T-cell (primary cell): ENCODE measurements at places on chromosomes 3 and 15.
A peak's percentile ranks its signal among the peaks of the same experiment; 100 is the strongest.

DNA sequence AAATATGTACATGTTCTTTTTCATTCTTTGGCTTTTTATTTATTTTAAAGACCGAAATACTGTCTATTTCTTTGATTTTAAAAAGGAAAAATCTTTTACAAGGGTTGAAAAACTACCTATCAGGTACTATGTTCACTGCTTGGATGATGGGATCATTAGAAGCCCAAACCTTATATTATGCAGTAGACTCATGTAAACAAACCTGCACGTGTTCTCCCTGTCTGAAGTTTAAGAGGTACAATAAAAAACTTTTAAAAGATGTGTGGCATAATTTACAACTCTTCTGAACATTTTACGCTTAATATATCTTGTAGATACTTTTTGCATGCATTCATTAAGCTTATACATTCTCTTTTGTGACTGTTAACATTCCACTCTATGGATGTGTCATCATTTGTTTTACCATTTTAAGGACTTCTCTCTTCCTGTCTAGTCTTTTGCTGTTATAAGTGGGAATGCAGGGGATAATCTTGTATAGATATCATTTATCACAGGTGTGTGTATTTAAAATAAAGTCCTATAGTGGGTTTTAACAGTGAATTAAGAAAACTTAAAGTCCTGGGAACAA lies 6.2 kb downstream of the MGA start:
- DNase-seq: no peak

- no peak for DNase-seq
Measured at GRCh38 chr3:50078622-50079021, 10.1 kb upstream of the RBM5 start.

DNA sequence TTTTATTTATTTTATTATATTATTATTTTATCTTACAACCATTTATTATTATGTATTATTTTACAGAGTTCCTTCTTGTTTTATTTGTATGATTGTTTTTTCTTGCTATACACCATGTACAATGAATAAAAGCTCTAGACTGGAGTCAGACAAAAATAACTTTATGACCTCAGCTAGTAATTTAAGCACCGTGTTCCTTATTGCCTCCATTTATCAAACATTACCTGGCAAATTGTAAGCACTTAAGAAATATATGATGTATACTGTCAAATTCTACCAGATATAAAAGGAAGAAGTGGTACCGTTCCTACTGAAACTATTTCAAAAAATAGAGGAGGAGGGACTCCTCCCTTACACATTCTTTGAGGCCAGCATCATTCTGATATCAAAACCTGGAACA lies 326.9 kb upstream of the NECTIN3 start:
- no peak for DNase-seq

- DNase-seq: no peak
Measured at GRCh38 chr3:70360979-70361760, 48.7 kb upstream of the MDFIC2 start.

- no peak for DNase-seq
Measured at GRCh38 chr3:152973575-152973974, 138.6 kb downstream of the P2RY1 start.

- DNase-seq: no peak
Measured at GRCh38 chr3:125142420-125142778, 70.1 kb downstream of the SLC12A8 start.

- DNase-seq: no peak
Measured at GRCh38 chr15:68420186-68420684, 11.7 kb downstream of the ITGA11 start.

GRCh38 chr15:96181873-96182301 lies 148.6 kb upstream of the NR2F2 start:
- no peak for DNase-seq

GRCh38 chr3:41681479-41681878 lies 280.4 kb downstream of the ULK4 start:
- DNase-seq: no peak

DNA sequence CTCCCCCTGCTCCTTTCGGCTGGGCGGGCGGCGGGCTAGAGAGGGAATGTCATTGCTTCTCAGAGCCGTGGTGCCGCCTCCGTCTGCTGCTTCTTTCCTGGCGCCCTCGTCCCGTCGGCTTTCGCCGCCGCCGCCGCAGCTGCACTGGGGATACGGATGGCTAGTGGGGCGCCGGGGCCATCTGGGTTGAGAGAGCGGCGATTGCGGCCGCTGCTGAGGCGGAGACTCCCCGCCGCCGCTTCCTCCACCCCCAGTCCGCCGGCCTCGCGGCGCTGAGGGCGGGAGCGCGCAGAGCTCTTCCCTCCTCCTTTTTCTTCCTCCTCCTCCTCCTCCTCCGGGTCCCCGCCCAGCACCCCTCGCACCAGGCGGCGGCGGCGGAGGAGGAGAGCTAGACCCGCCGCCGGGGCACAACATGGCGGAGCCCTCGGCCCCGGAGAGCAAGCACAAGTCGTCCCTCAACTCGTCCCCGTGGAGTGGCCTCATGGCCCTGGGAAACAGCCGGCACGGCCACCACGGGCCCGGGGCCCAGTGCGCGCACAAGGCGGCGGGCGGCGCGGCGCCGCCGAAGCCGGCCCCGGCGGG lies at the start of gene STT3B:
STT3B (plus strand) TSS at position 339 of the 582 bp plus-strand sequence; CDS start at position 413, 74 bp downstream.
- peak; percentile 78 for DNase-seq

GRCh38 chr3:185473290-185473815 lies 25.5 kb downstream of the TMEM41A start:
- no peak for DNase-seq

DNA sequence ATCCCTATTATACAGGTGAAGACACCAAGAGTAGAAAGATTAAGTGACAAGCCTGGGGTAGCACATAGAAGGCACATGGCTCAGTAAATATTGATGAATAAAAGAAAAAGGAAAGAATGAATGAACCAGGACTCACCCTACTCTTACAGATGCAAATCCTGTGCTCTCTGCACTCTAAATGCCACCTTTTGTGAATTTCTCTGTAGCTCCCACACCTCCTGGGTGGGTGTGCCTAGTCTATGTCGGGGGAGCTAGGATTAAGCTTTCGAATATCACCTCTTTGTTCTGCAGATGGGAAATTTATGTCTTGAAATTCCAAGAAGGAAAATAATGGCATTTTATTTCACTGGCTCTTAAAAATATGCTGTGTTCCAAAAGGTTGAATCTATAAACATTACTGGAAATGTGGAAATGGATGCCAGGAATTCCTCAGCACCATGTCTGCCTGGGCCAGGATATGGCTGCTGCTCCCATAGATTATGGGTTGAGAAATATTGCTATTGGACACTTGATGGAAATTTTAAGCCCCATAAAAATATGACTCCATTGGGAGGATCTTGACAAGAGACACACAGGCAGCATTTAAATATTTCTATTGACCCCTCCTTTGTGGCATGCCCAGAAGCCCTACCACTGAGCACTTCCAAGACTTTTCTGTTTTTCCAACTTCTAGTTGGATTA lies 43.3 kb downstream of the CCNB2 start:
- DNase-seq: no peak

DNA sequence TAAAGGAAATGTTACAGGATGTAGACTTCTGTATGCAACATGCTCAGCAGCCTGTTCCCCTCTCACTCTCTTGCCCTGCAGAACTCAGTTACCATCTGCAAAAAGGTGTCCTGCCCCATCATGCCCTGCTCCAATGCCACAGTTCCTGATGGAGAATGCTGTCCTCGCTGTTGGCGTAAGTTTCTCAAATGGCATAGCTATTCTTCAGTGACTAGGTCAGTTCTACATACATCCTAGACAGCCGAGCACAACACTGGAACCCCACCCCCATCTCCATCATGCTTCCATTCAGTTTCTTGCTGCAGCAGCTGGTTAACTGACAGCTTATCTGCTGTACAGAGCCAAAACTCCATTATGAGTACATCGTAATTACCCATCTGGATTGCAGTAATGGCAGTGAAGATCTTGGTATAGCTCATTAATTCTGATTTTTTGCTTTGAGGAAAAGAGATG lies 4.5 kb downstream of the THBS1 start:
- DNase-seq: no peak

GRCh38 chr15:38768970-38769369 lies 204.4 kb upstream of the RASGRP1 start:
- no peak for DNase-seq

DNA sequence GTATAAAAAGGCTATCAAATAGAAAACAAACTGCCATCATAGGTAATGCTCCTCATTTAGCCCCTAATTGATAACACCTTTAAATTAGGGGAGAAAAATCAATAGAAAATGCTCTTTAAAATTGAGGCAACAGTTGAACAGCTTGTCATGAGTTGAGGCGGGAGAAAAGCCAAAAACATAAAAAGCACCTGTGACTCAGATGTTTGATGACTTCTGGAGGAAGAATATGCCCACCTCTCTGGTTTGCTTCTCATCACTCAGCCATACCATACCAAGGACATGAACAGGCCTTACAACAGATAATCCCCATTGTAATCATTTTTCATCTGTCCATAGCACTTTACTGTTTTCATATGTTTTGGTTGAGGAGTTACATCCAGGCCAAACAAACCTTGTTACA lies 246.0 kb downstream of the MYRIP start:
- no peak for DNase-seq

GRCh38 chr15:72198356-72199204 lies 993 bp upstream of the GRAMD2A start:
- no peak for DNase-seq

DNA sequence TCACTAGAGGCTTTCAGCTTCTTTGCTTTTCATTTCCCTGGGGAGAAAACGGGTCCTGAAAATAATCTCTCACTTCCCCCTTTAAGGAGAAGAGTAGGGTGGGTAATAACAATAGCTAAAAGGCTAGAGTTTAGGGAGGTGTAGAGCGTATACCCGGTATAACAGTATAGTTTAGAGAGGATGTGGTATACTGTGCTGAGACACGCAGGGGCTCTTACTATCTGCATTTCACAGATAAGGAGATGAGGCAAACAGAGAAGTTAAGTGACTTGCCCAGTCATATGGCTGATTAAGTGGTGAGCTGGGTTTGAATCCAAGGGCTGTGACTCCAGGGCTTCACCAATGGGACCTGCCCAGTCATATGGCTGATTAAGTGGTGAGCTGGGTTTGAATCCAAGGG lies 15.0 kb upstream of the KCNMB3 start:
- DNase-seq: no peak

- no peak for DNase-seq
Measured at GRCh38 chr3:11662392-11662990, 18.8 kb upstream of the VGLL4 start.

- DNase-seq: no peak
Measured at GRCh38 chr3:59388555-59389270, 338.9 kb upstream of the CFAP20DC start.
